ENCODE measurements at places on chromosomes 3 and 15. TPM values are rescaled to one million over a fixed set of nuclear protein-coding genes. Genes with fewer than 3 reads are reported as not detected.

MEGF11 gene
- total RNA-seq, result 2.3 TPM

ZNF385D gene
- not detected for total RNA-seq

GRCh38 chr3:72274493-72275330, 489.8 kb upstream of the PROK2 start:
- no peak for DNase-seq

- no peak for DNase-seq
These were observed 153.8 kb upstream of the RORA start for GRCh38 chr15:61382927-61383326.

DNA sequence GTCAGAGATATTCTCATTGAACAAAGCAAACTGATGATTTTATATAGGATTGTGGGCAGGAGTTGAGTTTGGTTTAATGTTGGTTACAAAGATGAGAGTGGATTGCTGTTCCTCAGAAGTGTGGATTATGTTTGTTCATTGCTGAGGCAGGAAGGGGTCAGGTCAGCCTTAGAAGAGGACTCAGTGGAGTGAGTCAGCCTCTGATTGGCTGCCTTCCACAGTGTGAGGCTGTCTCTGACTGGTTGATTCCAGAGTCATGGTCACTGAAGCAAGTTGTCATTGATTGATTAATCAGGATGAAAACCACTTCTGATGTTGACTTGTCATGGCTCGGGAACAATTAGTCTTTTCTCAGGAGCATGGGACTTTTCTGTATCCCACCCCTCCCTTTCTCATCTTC, 36.2 kb downstream of the KBTBD12 start:
- DNase-seq, result no peak

- no peak for DNase-seq
These were observed 102.6 kb downstream of the GMPS start for GRCh38 chr3:155972885-155973584.

IL12A gene
- 2.8 TPM for total RNA-seq

TTC21A gene
- total RNA-seq, result 5.6 TPM

PAK6 gene
- 19.9 TPM for total RNA-seq

GRCh38 chr3:94162700-94163099, 99.8 kb downstream of the NSUN3 start:
- peak; percentile 85 for DNase-seq

VEPH1 gene
- total RNA-seq, result 4.9 TPM

GALNT15 gene
- total RNA-seq, result 0.05 TPM

- DNase-seq, result no peak
These were observed 129.2 kb upstream of the SUCLG2 start for GRCh38 chr3:67783281-67784250.

GRCh38 chr15:49827311-49827710, 206.5 kb downstream of the DTWD1 start:
- DNase-seq, result no peak

- no peak for DNase-seq
These were observed 284.2 kb upstream of the TPM1 start for GRCh38 chr15:62758126-62758951.

Data from HCT116 (cell line).